ENCODE measurements at places on chromosomes 3 and 15. TPM values are rescaled to one million over a fixed set of nuclear protein-coding genes. Genes with fewer than 3 reads are reported as not detected.
A peak's percentile ranks its signal among the peaks of the same experiment; 100 is the strongest.

DNA sequence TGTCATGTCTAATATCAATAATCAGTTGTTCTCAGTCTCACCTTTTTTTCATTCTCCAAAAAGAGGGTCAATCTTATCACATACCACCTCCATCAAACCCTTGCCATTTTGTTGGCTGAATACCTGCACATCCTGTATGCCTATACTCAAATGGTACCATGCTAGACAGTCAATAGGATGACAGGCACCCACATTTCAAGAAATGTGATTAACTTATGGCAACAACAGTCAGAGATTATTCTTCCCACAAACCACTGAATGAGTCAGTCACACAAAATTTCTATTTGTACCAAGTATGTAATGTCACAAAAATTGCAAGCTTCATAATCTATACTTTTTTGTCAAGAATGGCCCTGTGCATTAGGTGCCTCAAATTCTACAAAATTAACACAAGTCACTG is 5.1 kb upstream of the SLC27A2 start:
- H3K36me3 ChIP-seq: peaks cover under 1% of the 10 kb centered on the region
- no peak overlapping the region for H3K4me3 ChIP-seq
- peaks cover 26% of the 10 kb centered on the region for H3K4me1 ChIP-seq
- no peak overlapping the region for H3K27ac ChIP-seq

- H3K27ac ChIP-seq: no peak overlapping the region
- H3K4me1 ChIP-seq: peaks cover 4% of the 10 kb centered on the region
- no peak for DNase-seq
- no peak overlapping the region for H3K4me3 ChIP-seq
Observed at GRCh38 chr3:119778811-119779210, 3.1 kb upstream of the NR1I2 start.

DNA sequence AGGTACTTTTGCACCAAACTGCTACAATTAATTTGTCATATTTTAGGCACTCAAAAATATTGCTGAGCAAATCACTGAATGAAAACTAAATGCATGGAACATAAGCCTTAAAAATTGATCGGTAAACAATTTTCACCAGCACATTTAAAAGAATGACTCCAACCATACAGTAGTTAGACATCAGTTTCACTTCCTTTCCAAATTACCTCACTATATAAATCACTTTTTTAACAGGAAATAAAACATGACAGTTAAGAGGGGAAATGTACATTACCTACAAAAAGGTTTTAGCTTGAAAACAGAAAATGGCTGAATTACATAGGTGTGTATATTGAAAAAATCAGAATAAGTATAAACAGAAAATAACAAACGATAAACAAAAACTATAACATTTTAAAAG is 108.4 kb downstream of the SERPINI1 start:
- peaks cover 2% of the 10 kb centered on the region for H3K27me3 ChIP-seq
- H3K27ac ChIP-seq: no peak overlapping the region
- no peak for DNase-seq
- H3K4me3 ChIP-seq: no peak overlapping the region
- no peaks in the 10 kb centered on the region for H3K4me1 ChIP-seq

DNA sequence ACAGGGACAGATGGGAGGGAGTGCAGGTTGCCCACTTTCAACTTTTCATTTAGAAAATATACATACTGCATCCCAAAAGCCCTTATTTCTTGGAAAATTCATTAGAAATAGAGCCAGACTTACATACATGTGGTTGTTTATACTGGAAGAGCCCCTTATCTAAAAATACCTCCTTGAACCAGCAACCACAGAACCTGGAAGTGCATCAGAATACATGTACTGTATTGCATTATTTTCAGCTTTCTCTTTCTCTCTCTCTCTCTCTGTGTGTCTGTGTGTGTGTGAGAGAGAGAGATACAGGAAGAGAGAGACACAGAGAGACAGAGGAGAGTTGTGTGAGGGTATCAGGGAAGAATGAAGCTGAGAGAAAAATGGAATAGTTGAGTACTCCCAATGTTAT is 29.5 kb upstream of the LSAMP start:
- no peak overlapping the region for H3K27ac ChIP-seq
- H3K4me1 ChIP-seq: no peaks in the 10 kb centered on the region
- H3K36me3 ChIP-seq: no peaks in the 10 kb centered on the region
- DNase-seq: no peak
- no peaks in the 10 kb centered on the region for H3K27me3 ChIP-seq

- no peaks in the 10 kb centered on the region for H3K36me3 ChIP-seq
- H3K4me3 ChIP-seq: no peak overlapping the region
- no peak overlapping the region for H3K27ac ChIP-seq
- DNase-seq: no peak
Observed at GRCh38 chr15:23497710-23498111, 50.7 kb upstream of the GOLGA6L2 start.

- no peak overlapping the region for H3K4me3 ChIP-seq
- no peaks in the 10 kb centered on the region for H3K36me3 ChIP-seq
- DNase-seq: no peak
- no peaks in the 10 kb centered on the region for H3K4me1 ChIP-seq
Observed at GRCh38 chr3:139732729-139733128, 55.0 kb upstream of the NMNAT3 start.

DNA sequence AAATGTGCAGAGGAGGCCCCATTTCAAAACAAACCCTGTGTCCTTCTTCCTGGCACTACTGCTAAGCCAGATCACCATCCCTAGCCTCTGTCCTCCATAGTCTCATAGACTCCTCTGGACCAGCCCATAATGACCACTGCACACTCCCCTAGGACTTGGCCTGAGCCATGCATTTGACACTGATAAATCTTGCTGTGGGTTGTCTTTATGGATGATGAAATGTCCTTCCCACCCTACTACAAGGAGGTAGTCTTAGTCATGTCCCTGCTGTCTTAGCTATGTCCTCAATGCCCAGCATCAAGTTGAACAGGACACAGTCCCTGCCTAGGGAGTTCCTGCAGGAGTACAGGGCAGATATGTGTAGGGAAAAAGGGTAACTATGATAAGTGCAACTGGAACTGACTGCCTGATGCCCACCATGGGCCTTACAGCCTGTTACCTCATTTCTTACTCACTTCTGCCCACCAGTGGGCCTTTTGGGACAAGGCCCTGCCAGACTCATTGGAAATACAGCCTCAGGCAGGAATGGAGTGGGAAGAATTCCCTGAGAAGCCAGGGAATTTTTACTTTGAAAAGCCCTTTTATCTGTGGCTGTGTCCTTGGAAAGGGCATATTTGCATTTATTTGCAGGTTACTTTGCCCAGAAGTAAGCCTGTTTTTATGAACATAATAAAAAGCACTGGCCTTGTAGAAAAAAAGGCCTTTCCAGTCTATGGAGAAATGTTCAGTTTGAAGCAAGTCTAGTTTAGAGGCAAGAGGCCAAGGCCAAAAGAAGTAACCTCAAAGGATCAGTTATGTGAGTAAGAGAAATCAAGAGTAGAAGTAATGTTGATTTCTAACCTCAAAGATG is 199.6 kb upstream of the EIF1B start:
- no peak overlapping the region for H3K27ac ChIP-seq
- DNase-seq: no peak
- H3K27me3 ChIP-seq: peaks cover 2% of the 10 kb centered on the region
- H3K36me3 ChIP-seq: no peaks in the 10 kb centered on the region

DNA sequence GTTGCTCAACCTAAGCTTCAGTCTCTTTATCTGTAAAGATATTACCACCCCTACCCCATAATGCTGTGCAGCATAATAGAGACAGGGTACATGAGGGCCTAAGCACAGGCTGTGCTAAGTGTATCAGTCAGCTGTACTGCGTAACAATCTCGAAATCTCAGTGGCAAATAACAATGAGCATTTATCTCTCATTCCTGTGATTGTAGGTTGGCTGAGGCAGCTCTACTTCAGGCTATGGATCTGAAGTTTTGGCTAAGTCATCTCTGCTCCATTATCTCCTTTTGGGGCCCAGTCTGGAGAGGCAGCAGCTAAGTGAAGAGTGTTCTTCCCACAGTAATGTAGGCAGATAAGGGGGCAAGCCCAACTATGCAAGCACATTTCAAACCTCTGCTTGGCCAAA is 7.1 kb upstream of the SLC6A11 start:
- H3K36me3 ChIP-seq: no peaks in the 10 kb centered on the region
- peaks cover 27% of the 10 kb centered on the region for H3K27me3 ChIP-seq
- no peaks in the 10 kb centered on the region for H3K4me1 ChIP-seq
- H3K27ac ChIP-seq: no peak overlapping the region

- no peak overlapping the region for H3K4me3 ChIP-seq
- H3K27ac ChIP-seq: no peak overlapping the region
- H3K27me3 ChIP-seq: no peaks in the 10 kb centered on the region
- no peaks in the 10 kb centered on the region for H3K4me1 ChIP-seq
- no peak for DNase-seq
Observed at GRCh38 chr15:100665570-100665969, 63.2 kb downstream of the ASB7 start.

- H3K4me1 ChIP-seq: no peaks in the 10 kb centered on the region
- H3K27ac ChIP-seq: no peak overlapping the region
Observed at GRCh38 chr3:194154346-194154745, 18.4 kb downstream of the HES1 start.

DNA sequence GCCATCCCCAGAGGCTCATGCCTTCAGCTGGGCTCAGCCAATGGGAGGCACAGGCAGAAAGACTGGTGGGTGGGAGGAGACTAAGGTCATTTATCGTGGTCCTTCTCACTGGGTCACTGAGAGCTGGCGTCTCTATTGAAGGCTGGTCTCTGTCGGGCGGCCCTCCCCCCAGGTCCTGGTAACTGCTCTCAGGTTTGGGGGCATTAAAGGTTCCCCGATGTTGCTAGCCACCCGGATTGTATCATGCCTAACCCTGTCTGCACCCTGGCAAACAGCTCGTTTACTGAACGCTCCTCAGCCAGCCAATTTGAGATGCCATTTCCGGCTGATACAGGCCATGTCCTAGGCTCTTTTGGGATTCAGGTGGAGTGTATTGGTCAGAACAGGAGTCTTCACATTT is 10.5 kb downstream of the SELENOS start:
- H3K27ac ChIP-seq: no peak overlapping the region
- H3K27me3 ChIP-seq: no peaks in the 10 kb centered on the region
- peaks cover 4% of the 10 kb centered on the region for H3K4me1 ChIP-seq
- H3K36me3 ChIP-seq: peaks cover 18% of the 10 kb centered on the region

- H3K36me3 ChIP-seq: no peaks in the 10 kb centered on the region
- DNase-seq: no peak
- H3K4me1 ChIP-seq: no peaks in the 10 kb centered on the region
- H3K4me3 ChIP-seq: no peak overlapping the region
- H3K27me3 ChIP-seq: no peaks in the 10 kb centered on the region
Observed at GRCh38 chr15:45441686-45442085, 63.3 kb upstream of the GATM start.

DNA sequence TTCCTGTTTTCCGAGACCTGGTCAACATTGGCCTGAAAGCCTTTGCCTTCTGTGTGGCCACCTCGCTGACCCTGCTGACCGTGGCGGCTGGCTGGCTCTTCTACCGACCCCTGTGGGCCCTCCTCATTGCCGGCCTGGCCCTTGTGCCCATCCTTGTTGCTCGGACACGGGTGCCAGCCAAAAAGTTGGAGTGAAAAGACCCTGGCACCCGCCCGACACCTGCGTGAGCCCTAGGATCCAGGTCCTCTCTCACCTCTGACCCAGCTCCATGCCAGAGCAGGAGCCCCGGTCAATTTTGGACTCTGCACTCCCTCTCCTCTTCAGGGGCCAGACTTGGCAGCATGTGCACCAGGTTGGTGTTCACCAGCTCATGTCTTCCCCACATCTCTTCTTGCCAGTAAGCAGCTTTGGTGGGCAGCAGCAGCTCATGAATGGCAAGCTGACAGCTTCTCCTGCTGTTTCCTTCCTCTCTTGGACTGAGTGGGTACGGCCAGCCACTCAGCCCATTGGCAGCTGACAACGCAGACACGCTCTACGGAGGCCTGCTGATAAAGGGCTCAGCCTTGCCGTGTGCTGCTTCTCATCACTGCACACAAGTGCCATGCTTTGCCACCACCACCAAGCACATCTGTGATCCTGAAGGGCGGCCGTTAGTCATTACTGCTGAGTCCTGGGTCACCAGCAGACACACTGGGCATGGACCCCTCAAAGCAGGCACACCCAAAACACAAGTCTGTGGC is 16.9 kb downstream of the TMEM43 start:
- H3K27me3 ChIP-seq: no peaks in the 10 kb centered on the region
- DNase-seq: peak; percentile 16
- peak overlapping the region; percentile 85 for H3K27ac ChIP-seq
- no peak overlapping the region for H3K4me3 ChIP-seq
- peaks cover 59% of the 10 kb centered on the region for H3K4me1 ChIP-seq
- H3K36me3 ChIP-seq: peaks cover 36% of the 10 kb centered on the region

GRCh38 chr3:5441401-5441800 is 253.9 kb downstream of the EDEM1 start:
- no peak overlapping the region for H3K4me3 ChIP-seq
- no peaks in the 10 kb centered on the region for H3K36me3 ChIP-seq
- H3K4me1 ChIP-seq: no peaks in the 10 kb centered on the region
- H3K27me3 ChIP-seq: no peaks in the 10 kb centered on the region
- no peak overlapping the region for H3K27ac ChIP-seq

- no peak for DNase-seq
- H3K4me3 ChIP-seq: no peak overlapping the region
- H3K27ac ChIP-seq: no peak overlapping the region
Observed at GRCh38 chr3:141392897-141393734, 24.8 kb downstream of the ZBTB38 start.

- H3K4me1 ChIP-seq: no peaks in the 10 kb centered on the region
- H3K27me3 ChIP-seq: no peaks in the 10 kb centered on the region
- no peak for DNase-seq
- H3K4me3 ChIP-seq: no peak overlapping the region
- H3K36me3 ChIP-seq: no peaks in the 10 kb centered on the region
Observed at GRCh38 chr15:50082066-50082465, 37.0 kb downstream of the ATP8B4 start.

DNA sequence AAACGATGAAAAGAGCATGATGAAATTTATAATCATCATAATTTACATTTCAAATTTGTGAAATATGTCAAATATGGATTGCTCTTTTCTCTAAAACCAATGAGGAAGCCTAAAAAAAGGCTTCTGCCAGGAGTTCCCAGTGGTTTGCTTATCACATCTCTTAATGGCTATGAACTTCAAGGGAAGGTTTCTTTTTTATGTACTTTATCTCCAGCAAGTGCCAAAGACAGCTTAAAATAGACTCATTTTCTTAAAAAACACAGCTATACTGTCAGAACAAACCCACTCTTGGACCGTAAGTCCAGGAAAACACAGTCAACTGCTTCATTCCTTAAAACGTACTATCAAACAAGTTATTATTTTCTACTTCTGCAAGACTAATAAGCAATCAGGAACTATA is 80.2 kb downstream of the DLG1 start:
- H3K27ac ChIP-seq: no peak overlapping the region
- H3K36me3 ChIP-seq: no peaks in the 10 kb centered on the region
- H3K27me3 ChIP-seq: no peaks in the 10 kb centered on the region
- no peak overlapping the region for H3K4me3 ChIP-seq
- no peak for DNase-seq

GRCh38 chr15:63587527-63587926 is 9.7 kb upstream of the FBXL22 start:
- H3K4me3 ChIP-seq: no peak overlapping the region
- DNase-seq: no peak
- H3K36me3 ChIP-seq: peaks cover 64% of the 10 kb centered on the region
- no peaks in the 10 kb centered on the region for H3K27me3 ChIP-seq

FAIM gene
- total RNA-seq: 4.0 TPM

GBE1 gene
- total RNA-seq: 30.5 TPM

SETMAR gene
- 11.7 TPM for total RNA-seq

PDCD10 gene
- total RNA-seq: 81.1 TPM

RIOX2 gene
- 35.9 TPM for total RNA-seq

RTP1 gene
- not detected for total RNA-seq

PROK2 gene
- total RNA-seq: 0.26 TPM

PPM1L gene
- 2.2 TPM for total RNA-seq

BFSP2 gene
- total RNA-seq: not detected
